ENCODE measurements at places on chromosomes 3 and 15.

DNA sequence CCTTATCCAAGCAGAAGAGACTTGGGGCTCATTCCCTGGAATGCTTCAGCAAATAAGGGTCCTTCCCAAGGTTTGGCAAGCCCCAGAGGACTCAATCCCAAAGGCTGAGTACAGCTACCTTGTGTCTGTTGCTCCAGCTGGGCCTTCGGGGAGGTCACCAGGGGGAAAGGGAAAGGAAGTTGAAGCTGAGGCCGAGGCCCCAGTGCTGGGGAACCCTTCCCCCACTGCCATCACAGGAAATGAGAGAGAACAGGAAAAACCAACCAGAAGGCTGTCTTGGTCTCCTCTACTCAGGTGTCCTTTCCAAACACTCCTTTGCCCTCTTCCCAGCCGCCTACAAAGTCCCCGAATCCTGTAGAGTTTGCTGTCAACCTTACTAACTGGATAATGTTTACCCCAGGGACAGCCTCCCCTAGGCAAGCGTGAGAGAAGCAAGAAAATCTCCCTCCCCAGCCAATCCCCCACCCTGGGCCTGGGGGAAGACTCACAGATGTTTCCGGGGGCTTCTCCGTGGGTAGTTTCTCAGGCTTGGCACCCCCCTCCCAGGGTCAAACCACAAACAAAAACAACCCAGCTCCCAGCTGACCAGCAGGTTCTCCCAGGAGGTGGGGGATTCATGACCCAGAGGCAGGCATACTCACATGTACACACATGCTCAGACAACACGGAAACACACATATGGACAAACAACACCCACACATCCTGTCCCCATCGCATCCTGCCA lies 5.5 kb downstream of the CSRNP1 start:
- DNase-seq, result no peak

GRCh38 chr3:42051384-42052131 lies 39.6 kb upstream of the TRAK1 start:
- DNase-seq, result no peak

DNA sequence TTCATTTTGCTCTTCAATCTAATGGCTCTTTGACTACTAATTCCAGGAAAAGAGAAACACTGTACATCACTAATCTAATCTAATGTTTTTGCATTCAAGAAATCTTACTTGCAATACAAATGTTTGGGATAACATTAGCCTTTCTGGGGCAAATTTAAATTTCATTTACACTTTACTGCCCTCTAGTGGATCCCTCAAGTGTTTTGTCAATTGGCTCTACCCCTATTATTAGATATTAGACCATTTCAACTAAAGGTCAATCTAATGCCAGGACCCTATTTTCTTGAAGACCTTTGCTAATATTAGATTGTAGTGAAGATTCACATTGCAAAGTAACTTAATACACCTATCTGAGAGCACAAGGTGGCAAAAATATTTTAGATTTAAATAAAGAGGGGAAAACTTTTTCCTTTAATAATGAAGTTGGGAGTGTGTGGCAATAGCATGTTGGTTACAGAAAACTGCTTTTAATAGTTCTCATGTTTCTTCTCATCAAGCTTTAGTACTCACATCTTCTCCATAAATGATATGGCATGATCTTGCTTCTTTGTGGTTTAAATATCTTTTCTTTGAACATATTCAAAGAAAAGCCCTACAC lies 5.0 kb downstream of the C2CD4A start:
- no peak for DNase-seq

GRCh38 chr3:114440700-114441099 lies 146.9 kb downstream of the TIGIT start:
- no peak for DNase-seq

- no peak for DNase-seq
These were observed 67.6 kb upstream of the RAP2B start for GRCh38 chr3:153094386-153094785.

DNA sequence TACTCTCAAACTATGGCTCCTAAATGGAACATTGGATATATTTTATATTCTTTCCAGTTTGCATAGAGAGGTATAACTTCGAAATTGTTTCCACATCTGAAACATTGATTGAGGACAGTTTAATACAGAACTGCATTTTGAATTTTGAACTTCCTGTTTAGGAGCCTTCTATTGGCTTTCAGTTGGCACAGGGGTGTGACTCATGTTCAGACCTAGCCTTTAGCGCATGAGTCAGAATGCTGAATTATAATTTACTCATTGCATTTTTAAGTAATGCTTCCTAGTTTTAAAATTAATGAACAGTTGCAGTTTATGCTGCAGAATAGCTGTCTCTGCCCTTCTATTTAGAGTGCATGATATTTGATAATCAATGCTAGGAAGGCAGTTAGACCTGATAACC lies 751.7 kb downstream of the CADM2 start:
- DNase-seq, result no peak

GRCh38 chr15:34314491-34315490 lies 22.8 kb downstream of the SLC12A6 start:
- no peak for DNase-seq

DNA sequence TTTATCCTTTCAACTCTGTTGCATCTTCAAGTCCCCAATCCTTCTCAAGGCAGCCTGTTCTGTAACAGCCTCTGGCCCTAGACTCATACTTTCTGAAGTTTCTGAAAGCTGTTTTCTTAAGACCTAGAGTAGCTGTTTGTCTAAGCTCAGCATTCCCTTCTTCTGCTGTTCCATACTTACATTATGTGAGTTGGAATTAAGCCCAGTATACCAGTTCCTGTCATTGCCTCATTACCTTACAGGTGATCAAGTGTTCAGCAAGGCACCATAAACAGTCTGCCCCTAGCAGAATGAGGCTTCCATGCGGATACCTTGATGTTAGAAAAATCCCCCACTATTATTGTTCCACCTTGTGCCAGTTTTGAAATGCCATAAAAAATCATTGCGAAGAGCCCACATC lies 180.6 kb downstream of the PLCL2 start:
- DNase-seq, result no peak

DNA sequence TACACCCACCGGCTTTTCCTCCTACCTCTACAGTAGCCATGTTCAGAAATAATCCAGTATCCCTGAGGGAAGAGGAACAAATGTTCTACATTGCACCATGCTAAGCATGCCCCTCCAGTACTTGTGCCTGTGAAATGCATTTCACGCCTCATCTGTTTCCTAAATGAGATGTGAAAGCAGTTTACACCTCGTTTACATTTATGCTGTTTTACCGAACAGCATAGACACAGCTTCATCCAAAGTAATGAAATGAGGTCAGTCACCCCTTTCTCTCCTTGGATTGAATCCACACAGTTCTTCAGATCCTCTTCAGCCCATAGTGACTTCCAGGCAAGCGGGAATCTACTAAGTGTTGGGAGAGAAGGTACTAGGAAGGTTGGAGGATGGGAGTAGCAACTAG lies 514.3 kb downstream of the PDCD6IP start:
- no peak for DNase-seq

DNA sequence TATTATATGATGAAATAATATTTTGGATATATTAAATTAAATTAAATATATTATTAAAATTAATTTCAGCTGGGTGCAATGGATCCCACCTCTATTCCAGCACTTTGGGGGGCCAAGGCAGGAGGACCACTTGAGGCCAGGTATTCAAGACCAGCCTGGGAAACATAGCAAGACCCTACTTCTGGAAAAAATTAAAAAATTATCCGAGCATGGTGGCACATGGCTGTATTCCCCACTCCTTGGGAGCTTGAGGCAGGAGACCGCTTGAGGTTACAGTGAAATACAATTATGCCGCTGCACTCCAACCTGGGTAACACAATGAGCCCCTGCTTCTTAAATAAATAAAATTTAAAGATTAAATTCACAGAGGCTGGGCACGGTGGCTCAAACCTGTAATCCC lies 61.4 kb downstream of the SH3BP5 start:
- DNase-seq, result no peak

- no peak for DNase-seq
These were observed 268.6 kb upstream of the WNT5A start for GRCh38 chr3:55755516-55756205.

- no peak for DNase-seq
These were observed 272.4 kb downstream of the FOXP1 start for GRCh38 chr3:71310980-71311660.

GRCh38 chr3:42764115-42764514 lies 8.9 kb downstream of the CCDC13 start:
- DNase-seq, result no peak

GRCh38 chr15:86040356-86041033 lies 39.2 kb upstream of the AGBL1 start:
- no peak for DNase-seq

DNA sequence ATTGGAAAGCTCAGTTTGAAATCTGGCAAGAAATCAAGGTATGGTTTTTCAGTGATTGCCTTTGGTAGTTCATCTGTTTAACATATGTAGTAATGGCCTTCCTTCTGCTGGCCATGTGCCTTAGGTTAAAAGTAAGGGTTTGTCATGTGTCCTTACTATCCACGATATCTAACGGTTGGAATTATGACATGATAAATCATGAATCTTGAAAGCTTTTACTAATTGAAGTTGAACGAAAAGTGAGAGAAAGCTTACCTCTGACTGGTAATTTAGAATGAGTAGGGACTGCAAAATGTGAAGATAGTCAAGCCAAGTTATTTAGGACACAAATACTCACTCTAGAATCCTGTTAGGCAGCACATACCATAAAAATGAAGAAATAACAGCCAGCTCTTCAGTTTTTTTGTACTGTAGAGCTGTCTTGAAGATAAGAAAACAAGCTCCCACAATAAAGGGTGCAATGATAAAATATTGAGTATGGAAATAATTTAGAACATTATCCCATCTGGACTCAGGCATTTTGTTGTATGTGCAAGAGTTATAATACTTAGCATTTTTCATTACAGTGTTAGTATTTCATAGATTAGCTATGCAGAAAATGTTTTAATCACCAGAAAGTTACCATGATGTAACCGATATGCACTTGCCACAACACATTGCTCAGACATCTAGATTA lies 303.4 kb downstream of the ZNF385D start:
- no peak for DNase-seq

DNA sequence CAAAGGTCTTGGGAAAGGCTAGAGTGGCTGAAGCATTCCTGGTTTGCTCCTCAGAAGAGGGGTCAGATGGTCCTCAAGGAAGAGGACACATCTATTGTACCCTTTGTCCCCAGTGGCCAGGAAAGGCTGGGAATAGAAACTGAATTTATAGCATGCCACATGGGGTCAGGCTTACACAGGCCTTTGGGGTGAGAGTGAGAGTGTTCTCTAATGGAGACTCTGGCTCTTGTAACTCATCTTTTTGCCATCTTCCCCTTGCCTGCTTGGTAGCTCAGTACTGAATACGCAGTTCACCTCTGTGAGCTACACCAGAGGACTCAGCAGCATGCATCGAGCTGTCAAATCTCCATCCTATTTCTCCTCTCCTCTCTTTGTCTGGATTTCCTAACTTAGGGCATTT lies 87.5 kb downstream of the ATP2B2 start:
- DNase-seq, result no peak

Data from stimulated activated CD4-positive, alpha-beta T cell treated with anti-CD3 and anti-CD28 coated beads, TNF-alpha, amount 100 ng/mL, for 1 hour (primary cell).